ENCODE measurements at places on chromosomes 4 and X. TPM values are rescaled to one million over a fixed set of nuclear protein-coding genes. Genes with fewer than 3 reads are reported as not detected.

Gene TCEAL5
- polyA plus RNA-seq: 65.0 TPM

Gene KLKB1
- 3.0 TPM for polyA plus RNA-seq

Gene ATP2B3
- polyA plus RNA-seq: 20.1 TPM

Gene SEPTIN6
- 69.2 TPM for polyA plus RNA-seq
